Activated CD8-positive, alpha-beta T cell treated with anti-CD3 and anti-CD28 coated beads for 36 hours (primary cell): ENCODE measurements at places on chromosomes 12 and 14. TPM values are rescaled to one million over a fixed set of nuclear protein-coding genes. Genes with fewer than 3 reads are reported as not detected.

The GUCY2C gene
- not detected for total RNA-seq

The TMEM253 gene
- not detected for total RNA-seq

The AKAP3 gene
- total RNA-seq, result 2.0 TPM

The SPIC gene
- not detected for total RNA-seq

The NRIP2 gene
- total RNA-seq, result not detected

DNA sequence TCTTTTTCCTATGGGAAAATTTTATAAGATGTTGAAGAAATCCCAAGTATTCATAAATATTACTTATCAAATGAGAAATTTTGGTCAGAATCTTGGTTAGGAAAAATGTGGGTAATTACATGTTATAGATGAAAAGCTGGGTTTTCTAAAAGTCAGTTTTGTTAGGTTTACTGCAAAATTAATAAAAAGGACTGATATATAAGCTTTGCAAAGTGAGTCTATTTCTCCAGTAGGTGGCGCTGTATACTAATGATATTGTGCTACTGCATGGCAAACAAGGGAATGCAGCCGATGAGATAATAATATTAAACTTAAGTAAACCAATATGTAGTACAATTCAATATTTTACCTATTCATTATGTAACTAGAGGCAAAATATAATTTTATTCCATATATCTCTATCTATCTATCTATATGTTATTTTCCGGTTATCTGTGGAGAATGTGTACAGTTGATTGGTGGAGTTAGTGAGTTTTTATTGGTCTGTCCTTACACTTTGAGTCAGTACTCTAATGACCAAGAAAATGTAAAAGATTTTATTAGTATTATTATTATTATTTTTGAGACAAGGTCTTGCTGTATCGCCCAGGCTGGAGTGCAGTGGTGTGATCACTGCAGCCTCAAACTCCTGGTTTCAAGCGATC, 32.9 kb downstream of the MIPOL1 start:
- H3K4me3 ChIP-seq, result no peak overlapping the region
- no peak for DNase-seq
- H3K4me1 ChIP-seq, result no peaks in the 10 kb centered on the region
- H3K36me3 ChIP-seq, result peaks cover 4% of the 10 kb centered on the region
- H3K27me3 ChIP-seq, result peaks cover 1% of the 10 kb centered on the region
- no peak overlapping the region for H3K27ac ChIP-seq

DNA sequence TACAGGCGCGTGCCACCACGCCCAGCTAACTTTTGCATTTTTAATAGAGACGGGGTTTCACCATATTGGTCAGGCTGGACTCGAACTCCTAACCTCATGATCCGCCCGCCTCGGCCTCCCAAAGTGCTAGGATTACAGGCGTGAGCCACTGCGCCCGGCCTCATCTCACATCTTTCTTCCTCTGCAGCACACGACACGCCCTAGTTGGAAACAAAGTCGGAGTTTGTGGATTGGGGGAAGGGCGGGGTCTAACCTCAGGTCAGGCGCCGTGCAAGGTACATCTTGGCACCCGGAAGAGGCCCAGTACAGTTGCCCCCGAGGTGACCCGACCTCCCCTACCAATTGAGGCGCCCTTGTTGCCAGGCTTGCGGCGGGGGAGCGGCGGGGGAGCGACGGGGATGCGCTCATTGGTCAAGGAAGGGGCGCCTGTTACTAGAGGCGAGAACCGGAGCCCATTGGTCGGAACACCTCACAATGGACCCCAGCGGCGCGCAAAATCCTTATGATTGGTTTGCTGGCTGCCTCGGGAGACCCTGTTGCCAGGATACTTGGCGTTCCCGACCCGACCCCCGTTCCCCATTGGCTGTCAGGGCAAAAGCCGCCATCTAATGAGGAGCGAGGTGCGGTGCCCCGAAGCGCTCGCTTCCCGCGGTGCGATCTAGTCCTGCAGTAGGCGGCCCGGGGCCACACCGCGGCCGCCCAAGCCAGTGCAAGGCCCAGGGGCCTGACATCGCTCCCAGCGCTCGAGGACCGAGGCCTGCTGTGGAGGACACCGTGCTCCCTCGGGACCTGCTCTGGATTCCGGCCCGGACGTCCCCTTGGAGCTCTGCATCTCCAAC, at the start of gene REC8:
TSS of gene REC8 (plus strand) at position 659 of the 839 bp plus-strand sequence. CDS start 473 bp downstream, outside the sequence.
- H3K36me3 ChIP-seq, result peaks cover 23% of the 10 kb centered on the region
- peak within 1 kb of the TSS; percentile 88 for H3K27ac ChIP-seq
- DNase-seq, result peak; percentile 87

DNA sequence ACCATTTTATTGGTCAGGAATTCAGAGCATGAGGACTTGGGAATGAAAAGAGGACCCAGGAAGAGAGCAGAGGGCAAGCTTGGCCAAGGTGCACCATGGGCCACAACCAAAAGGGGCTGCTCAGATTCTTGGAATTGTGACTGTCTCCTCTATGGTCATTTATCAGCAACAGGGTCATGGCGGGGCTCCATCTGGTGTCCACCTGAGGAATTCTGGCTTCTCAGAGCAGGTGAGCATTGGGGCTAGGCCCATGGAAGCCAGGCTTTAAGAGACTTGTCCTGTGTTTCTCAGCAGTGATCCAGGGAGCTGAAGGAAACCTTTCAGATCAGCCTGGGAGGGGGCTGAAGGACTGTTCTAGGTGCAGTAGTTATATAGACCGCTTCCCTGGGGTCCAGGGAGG, 2.6 kb upstream of the RIN3 start:
- H3K4me3 ChIP-seq, result no peak overlapping the region
- H3K36me3 ChIP-seq, result peaks cover 6% of the 10 kb centered on the region
- no peak for DNase-seq
- H3K4me1 ChIP-seq, result peaks cover 16% of the 10 kb centered on the region
- H3K27ac ChIP-seq, result no peak overlapping the region

DNA sequence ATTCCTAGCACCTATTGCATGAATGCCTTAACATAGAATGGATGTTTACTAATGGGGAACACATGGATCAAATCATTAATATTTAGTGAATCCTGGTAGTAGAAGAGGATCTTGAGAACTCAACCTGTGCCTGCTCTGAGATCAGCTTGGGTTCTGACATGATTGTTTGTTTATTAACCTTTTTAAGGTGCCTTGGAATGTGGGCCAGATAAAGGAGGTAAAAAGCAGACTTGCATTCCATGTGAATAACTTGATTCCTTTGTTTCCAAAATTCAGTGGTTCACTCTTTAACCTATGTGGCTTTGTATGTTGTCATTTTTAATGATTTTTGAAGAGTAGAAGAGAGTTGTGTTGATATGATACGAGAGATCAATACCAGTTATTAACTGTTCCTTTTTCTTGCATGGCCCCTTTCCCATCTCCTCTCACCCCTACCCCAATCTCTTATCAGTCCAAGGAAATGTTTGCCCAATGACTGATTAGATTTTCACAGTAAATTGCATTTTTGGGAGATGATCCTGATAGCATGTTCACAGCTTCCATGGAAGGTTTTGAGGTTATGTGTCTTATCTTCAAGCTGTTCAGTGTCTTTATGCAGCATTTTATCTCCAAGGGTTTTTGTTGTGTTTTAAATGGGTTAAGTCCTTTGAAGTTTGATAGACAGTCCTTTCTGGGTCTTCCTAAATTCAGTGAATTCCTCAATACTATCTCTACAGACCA, 193.7 kb upstream of the FRMD6 start:
- H3K36me3 ChIP-seq, result no peaks in the 10 kb centered on the region
- peaks cover 6% of the 10 kb centered on the region for H3K27me3 ChIP-seq
- H3K4me1 ChIP-seq, result no peaks in the 10 kb centered on the region
- H3K4me3 ChIP-seq, result no peak overlapping the region
- no peak overlapping the region for H3K27ac ChIP-seq

DNA sequence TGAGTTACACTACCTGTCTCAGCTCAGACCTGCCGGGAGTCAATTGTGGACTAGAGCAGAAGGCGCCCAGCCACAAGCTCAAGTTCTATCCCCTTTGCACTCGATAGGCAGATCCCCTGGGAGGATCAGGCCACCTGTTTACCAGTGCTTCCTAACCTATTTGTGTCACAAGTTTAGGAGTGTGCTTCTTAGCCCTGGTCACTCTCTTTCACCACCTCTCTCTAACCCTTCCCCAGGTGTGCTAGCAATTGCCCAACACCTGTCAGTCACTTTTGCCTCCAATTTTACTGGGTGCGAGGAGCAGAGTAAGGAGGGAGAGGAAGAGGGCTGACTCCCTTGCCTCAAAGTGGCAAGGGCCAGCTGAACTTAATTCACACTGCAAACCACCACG, 745 bp upstream of the NAA30 start:
- H3K36me3 ChIP-seq, result peaks cover 19% of the 10 kb centered on the region
- peak overlapping the region; percentile 92 for H3K27ac ChIP-seq
- peak; percentile 12 for DNase-seq
- H3K4me1 ChIP-seq, result peaks cover 38% of the 10 kb centered on the region
- no peaks in the 10 kb centered on the region for H3K27me3 ChIP-seq
- H3K4me3 ChIP-seq, result peak overlapping the region; percentile 82

GRCh38 chr12:57519796-57520052, 590 bp downstream of the DDIT3 start:
- H3K27me3 ChIP-seq, result no peaks in the 10 kb centered on the region
- H3K36me3 ChIP-seq, result peaks cover 57% of the 10 kb centered on the region
- peak overlapping the region; percentile 95 for H3K4me3 ChIP-seq

DNA sequence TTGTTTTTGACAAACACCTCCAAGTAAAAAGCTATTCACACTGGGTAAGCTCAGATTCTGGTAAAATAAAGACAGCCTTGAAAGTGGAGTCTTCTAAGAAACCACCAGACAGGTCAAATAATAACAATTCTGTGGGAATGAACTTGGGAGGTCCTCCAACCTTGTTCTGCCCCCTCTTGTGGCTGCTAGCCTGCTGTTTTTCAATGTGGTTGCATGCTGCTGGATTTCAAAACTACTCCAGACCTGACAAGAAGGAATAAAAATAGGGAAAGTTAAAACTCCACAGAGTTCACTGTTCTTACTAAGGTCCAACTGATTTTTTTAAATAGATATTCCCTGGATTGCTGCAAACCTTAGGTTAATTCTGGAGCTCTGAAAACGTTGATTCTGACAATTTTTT, 32.2 kb upstream of the RIN3 start:
- no peaks in the 10 kb centered on the region for H3K4me1 ChIP-seq
- DNase-seq, result no peak
- H3K4me3 ChIP-seq, result no peak overlapping the region
- H3K27me3 ChIP-seq, result no peaks in the 10 kb centered on the region
- H3K36me3 ChIP-seq, result no peaks in the 10 kb centered on the region

GRCh38 chr12:117189725-117190209, 503 bp downstream of the FBXO21 start:
- peak overlapping the region; percentile 82 for H3K27ac ChIP-seq
- H3K36me3 ChIP-seq, result peaks cover 30% of the 10 kb centered on the region
- peaks cover 30% of the 10 kb centered on the region for H3K4me1 ChIP-seq
- DNase-seq, result peak; percentile 55

DNA sequence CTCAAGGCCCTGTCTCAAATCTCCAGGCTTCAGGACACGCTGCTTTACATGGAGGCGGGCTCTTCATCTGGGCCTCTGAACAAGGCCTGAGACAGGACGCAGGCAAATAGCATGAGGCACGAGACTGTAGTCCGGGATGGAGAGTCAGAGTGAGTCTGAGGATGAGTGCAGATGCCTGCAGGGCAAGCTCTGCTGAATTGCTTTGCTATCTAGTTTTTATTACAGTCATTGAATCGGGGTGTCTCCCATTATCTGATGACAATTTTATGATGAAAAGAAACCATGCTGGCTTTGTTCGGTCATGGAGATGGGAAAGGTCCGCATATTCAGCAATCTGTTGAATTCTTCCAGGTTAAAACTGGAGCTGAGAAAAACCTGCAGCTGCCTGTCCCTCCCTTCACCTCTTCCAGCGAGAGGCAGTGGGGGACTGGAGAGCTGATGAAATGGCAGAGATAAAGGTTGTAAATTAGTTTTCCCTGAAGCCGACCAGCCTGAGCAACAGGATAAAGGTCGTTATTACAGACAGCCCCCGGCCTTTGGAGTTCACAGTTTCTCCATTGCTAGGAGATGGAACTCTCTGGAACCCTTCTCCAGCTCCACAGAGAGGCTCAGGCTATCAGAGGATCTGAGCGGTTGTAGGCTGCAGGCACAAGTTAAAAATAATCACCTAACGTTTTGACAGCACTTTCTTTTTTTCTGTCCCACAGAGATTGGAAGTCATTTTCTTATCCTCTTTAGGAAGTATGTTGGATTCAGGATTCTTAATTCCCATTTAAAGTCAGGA, 1.3 kb upstream of the ADGRD1 start:
- no peaks in the 10 kb centered on the region for H3K36me3 ChIP-seq
- H3K4me3 ChIP-seq, result no peak overlapping the region
- H3K4me1 ChIP-seq, result peaks cover 2% of the 10 kb centered on the region

DNA sequence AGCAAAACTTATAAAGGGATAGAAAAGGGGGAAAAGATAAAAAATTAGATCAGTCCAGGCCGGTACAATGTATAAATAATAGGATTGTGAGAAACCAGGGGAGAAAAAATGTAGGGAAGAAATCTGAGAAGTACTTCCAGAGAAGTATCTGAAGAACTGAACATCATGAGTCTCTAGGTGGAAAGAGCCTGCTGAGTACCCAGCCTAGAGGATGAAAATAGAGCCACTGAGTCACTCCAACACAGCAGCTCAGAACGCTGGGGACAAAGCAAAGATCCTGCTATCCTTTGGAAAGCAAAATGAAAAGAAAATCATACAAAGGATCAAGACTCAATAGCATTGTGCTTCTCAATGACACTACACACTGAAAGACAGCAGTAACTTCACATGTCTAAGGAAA, 138.0 kb downstream of the ANO6 start:
- no peak overlapping the region for H3K4me3 ChIP-seq
- no peak for DNase-seq
- peaks cover 4% of the 10 kb centered on the region for H3K4me1 ChIP-seq
- no peak overlapping the region for H3K27ac ChIP-seq
- no peaks in the 10 kb centered on the region for H3K27me3 ChIP-seq

DNA sequence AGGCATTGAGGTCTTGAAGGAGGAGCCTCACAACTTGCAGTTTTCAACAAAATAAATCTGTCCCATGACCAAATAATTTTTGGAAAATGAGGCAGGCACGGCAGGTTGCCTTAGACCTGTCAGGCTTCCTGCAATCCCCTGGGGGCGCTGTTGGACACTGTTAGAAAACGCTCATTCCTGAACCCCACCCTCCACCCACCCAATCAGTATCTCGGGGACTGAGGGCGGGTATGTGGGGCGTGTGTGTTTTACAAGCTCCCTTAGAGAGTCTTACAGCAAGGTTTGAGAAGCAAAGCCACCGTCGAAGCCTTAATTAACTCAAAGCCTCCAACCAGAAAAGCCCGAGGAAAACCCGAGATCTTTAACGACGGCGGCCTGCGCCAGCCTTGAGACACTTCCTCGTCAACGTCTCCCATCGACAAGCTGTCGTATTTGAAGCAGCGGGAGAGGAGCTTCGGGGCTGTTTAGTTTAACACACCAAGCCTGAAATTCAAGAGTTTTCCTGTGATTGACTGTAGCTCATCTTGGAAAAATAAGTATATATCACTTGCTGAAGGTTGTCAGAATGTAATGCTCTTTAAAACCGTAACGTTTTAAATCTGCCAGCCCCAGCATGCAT, 123.0 kb downstream of the GLT1D1 start:
- H3K27ac ChIP-seq, result no peak overlapping the region
- peak; percentile 57 for DNase-seq
- H3K4me3 ChIP-seq, result no peak overlapping the region
- no peaks in the 10 kb centered on the region for H3K36me3 ChIP-seq
- H3K27me3 ChIP-seq, result peaks cover 40% of the 10 kb centered on the region

GRCh38 chr14:102646615-102647014, 54.2 kb downstream of the RCOR1 start:
- H3K27ac ChIP-seq, result no peak overlapping the region
- DNase-seq, result no peak
- H3K27me3 ChIP-seq, result no peaks in the 10 kb centered on the region
- H3K4me3 ChIP-seq, result no peak overlapping the region
- peaks cover 46% of the 10 kb centered on the region for H3K4me1 ChIP-seq

- H3K4me3 ChIP-seq, result no peak overlapping the region
- no peaks in the 10 kb centered on the region for H3K4me1 ChIP-seq
- H3K27ac ChIP-seq, result no peak overlapping the region
- H3K27me3 ChIP-seq, result no peaks in the 10 kb centered on the region
- peaks cover 2% of the 10 kb centered on the region for H3K36me3 ChIP-seq
Observed at GRCh38 chr12:49529414-49529813, 9.4 kb upstream of the KCNH3 start.
